ENCODE measurements at places on chromosomes 2 and 18.

GRCh38 chr2:15894481-15895144 lies 45.7 kb upstream of the MYCN start:
- no peak for DNase-seq

- no peak for DNase-seq
Measured at GRCh38 chr2:10320575-10320931, 17.8 kb downstream of the HPCAL1 start.

GRCh38 chr18:28134774-28135173 lies 42.2 kb downstream of the CDH2 start:
- DNase-seq = no peak

- DNase-seq = no peak
Measured at GRCh38 chr2:205686056-205686782, 3.9 kb downstream of the NRP2 start.

DNA sequence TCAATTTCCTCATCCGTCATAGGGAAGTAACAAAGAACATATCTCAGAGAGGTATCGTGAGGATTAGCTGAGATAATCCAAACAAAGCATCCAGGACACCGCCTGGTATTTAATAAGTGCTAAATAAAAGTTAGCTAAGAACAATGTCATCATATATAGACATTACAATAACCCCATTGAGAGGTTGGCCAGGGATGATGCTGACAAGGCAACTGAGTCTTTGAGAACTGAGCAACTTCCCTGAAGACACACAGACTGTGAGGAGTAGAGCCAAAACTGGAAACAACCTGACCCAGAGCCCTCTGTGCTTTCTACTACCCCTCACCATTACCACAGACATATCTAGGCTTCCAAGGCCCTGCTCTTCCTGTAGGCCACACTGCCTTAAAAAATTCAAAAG lies 1.6 kb upstream of the DCTN1 start:
- DNase-seq = no peak

DNA sequence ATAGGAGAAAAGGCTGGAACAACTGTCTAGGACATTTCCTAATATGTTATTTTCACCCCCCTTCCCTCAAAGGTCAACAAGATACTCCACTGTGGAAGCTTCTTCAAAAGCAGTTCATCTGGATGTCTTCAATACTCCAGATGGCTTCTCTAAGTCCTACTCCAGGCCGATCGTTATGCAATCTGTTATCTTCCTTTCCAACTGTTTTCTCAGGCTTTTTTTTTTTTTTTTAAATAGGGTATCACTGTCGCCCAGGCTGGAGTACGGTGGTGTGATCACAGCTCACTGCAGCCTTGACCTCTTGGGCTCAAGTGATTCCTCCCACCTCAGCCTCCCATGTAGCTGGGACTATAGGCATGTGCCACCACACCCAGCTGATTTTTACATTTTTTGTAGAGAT lies 26.3 kb downstream of the ATP8B1 start:
- DNase-seq = no peak

DNA sequence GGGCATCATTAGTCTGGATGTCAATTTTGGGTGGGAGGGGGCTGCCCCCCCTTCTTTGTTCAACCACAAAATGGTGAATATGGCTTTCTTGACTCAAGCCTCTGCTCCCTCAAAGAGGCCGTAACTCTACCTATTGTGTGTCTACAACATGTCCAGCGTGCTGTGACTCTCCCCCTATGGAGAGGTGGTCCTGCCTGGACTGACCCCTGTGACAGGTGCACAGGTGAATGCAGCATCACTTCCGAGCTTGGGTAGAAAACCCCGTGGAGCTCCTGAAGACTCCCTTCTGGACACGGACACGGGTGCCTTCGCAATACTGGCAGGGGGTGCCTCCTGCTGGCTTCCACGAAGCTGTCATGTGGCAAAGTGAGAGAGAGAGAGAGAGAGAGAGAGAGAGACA lies 397.8 kb downstream of the GALR1 start:
- DNase-seq = no peak

- DNase-seq = no peak
Measured at GRCh38 chr2:112093216-112093615, 38.1 kb downstream of the TMEM87B start.

GRCh38 chr2:200471928-200472645 lies 37.8 kb downstream of the KCTD18 start:
- DNase-seq = no peak

GRCh38 chr2:71697106-71698004 lies 244.0 kb downstream of the DYSF start:
- DNase-seq = no peak

DNA sequence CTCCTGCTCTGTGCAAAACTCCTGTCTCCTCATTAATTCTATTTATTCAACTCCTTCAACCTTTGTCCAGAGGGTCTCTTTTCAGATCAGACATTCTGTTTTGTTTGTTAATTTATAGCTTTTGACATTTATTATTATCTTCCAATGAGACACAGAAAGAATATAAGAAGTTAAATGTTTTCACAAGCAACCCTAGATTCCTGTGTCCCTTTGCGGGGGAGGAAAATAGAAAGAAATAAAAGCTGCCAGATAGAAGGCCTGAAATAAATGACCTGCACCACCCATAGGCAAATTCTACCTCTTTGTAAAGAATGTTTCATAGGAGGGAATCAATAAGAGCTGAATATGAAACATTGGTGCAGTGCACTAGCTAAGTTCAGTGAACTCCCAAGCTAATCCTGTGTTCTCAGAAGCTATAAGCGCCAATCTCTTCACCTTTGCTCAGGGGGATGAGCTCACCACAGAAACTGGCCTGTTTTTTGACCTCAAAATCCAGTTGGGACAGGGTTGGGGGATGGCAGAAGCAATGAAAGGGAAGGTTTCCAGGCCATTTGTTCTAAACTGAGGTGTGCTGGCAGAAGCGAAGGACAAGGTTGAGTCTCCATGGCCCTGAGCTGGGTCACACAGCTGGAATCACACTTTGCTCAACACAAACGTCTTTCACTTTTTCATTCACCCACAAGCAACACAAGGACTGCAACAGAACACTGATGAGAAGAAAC lies 258.6 kb downstream of the NRXN1 start:
- DNase-seq = no peak

GRCh38 chr2:135916207-135916606 lies 40.0 kb upstream of the MCM6 start:
- peak; percentile 72 for DNase-seq

DNA sequence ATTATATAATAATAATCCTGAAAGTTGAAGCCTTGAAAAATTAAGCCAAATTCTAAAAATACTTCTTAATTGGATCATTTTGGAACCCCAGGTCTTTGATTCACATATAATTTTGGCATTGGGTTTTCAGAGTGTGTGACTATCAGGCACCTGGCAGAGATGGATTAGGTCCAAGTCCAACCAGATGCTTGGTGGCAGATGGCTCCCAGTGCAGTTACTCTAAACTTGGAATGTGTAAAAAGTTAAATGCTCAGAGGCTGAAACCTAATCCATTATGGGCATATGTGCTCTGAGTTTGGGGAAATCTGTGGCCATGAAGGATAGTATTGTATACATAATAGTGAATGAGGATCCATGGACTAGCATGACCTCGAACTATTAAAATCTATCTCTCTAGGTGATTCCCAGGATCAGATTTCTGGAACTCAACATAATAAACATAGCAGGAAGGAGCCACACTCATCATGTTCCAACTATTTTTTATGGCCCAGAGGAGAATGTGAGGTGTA lies 333.0 kb downstream of the RPRM start:
- no peak for DNase-seq

DNA sequence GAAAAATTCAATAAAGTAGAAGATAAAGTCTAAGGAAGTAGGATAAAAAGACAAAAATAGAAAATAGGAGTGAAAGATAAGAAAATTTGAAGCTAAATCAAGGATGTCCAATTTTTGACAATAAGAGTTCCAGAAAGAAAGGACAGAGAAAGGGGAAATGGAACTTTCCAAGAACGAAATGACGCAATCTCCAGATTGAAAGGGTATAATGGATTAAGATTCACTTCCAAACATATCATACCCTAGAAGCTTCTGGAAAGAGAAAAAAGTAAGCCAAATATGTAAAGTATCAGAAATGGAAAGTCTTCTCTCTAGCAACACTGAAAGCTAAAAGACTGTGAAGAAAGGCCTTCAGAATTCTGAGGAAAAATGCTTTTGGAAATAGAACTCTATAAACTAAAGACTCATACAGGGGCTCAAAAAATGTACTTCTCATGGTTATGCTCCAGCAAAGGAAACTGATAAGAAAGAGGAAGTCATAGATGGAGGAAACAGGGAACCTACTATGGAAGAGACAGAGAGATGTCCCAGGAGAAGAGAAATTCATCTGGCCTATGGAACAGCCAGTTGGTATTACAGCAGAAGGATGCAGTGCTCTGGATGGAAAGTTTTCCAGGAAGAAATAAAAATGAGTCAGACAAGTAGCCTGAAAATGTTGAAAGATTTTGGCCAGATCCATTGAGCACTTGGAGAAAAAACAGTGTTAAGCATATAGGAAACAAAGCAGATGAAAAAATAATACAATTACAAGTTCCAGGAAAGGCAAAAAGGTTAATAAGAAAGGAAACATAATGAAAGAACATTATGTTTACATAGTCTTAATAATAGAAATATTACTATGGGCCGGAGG lies 20.1 kb downstream of the CASP8 start:
- DNase-seq = no peak

GRCh38 chr2:17245906-17246305 lies 272.3 kb downstream of the RAD51AP2 start:
- no peak for DNase-seq

DNA sequence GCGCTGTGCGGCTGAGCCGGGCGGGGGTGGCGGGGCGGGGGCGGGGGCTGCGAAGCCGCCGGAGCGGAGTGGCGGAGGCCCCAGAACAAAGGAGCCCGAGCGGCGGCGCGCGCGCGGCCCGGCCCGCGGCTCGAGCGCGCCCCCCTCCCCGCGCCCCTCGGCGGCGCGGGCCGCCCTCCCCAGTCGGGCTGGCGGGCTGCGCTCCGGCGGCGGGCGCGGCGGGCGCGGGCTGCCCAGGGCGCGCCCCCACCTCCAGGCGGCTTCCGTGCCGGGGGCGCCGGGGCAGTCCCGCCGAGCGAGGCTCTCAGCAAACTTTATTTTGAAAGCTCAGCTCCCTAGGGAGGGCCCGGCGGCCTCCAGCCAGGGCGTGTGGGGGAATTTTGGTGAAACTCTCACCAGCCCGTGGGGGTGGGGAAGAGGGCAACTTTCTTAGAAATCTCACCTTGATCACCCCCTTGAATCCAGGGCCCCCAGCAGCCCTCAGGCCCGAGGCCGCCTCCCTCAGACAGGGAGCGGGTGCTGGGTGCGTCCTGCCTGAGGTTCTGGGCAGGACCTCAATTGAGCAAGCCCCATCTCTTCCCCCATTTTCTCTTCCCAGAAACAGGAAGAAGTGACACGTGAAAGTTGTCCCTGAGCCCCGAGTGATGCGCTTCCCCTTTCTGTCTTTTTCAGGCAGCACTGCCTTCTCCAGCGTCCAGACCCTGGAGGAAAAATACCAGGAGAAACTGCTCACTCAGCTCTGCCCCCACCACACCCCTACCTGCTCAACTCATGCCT lies 786 bp downstream of the TET3 start:
- peak; percentile 70 for DNase-seq

DNA sequence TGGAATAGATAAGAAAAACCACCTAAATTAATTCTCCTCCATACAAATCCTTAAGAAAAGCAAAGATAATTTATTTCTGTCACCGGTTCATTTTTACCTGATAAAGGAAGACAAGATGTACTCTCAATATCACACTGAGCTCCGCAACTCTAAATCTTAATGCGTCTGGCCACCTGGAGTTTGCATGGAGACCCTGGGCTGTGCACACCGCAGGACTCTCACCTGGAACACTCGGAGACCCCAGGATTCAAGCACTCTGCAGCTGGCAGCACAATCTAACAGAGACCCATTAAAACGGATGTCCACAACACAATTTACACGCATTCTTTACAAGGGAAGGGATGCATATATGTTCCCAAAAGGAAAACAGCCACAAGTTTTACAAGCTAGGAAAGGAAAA lies 72.2 kb downstream of the ZNF516 start:
- no peak for DNase-seq

DNA sequence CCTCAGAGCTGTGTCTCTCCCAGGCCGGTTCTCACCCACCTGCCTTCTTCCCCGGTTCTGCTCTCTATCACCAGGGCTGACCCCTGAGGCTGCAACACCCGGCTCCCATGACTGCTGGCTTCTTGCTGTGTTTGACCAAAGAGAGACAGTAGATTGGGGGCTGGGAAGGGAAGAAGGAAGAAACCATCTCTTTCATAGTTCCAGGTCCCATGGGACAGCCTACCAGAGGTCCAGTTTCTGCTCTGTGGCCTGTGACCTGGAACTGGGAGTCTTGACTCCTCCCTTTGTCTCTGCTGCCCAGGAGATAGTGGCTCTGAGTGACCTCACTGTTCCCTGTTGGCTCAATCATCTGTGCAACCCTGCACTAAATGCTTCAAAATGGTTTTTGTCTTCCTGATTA lies 38.1 kb downstream of the ALPK2 start:
- DNase-seq = no peak

GRCh38 chr18:12989397-12990122 lies 1.6 kb upstream of the CEP192 start:
- no peak for DNase-seq

- no peak for DNase-seq
Measured at GRCh38 chr2:99444222-99444621, 45.6 kb downstream of the REV1 start.

DNA sequence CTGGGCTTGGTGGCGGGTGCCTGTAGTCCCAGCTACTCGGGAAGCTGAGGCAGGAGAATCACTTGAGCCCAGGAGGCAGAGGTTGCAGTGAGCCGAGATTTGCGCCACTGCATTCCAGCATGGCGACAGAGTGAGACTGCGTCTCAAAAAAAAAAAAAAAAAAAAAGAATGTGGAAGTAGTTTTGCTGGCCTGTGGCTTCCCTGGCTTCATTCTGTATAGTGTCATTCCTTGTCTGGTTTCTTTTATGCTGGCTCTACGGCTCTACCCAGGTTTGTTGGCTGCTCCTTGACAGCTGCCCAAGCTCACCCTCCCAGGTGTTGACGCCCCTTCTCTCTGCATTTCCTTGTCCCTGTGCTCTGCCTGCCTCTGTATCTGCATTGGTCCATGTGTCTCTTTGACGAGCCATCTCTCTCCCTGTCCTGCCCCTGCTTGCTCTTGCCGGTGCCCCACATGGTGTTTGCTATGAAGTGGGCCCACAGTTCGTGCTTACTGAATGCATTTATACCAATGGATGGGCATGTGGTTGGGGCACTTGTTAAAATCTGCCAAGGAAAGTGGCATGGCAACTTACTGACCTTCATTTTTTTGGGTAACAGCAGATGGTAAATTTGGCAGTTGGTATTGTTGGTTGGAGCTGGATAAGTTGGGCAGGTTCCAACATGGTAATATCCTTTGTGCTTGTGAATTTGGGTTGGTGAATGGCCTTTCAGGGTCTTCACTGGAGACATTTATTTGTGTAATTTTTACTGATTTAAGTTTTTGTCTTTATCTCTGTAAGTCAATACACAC lies 113.9 kb downstream of the MAP4K4 start:
- DNase-seq = no peak

GRCh38 chr2:2764001-2764355 lies 432.9 kb upstream of the MYT1L start:
- no peak for DNase-seq

DNA sequence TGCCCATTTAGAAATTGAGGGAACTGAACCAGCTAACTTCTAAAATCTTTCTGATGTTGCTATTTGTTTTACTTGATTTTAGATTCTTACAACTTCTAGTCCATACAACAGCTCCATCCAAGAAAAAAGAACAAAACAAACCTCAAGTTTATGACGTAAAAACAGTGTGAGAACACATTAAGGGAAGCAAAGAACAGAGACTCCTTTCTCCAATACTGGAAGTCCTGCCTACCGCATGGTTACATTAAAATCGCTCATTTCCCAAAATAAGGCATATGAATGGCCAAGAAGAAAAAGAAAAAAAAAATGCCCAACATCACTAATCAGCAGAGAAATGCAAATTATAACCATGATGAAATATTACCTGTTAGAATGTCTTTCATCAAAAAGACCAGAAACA lies 110.0 kb downstream of the TRIB2 start:
- no peak for DNase-seq
